ENCODE measurements at places on chromosomes 3 and 15. TPM values are rescaled to one million over a fixed set of nuclear protein-coding genes. Genes with fewer than 3 reads are reported as not detected.

IQCF5 gene
- total RNA-seq, result not detected

ARGFX gene
- total RNA-seq, result not detected

GCHFR gene
- 33.9 TPM for total RNA-seq

CMTM8 gene
- 5.9 TPM for total RNA-seq

BTLA gene
- total RNA-seq, result 47.5 TPM

PLSCR2 gene
- total RNA-seq, result 0.35 TPM

FGF7 gene
- not detected for total RNA-seq

GRCh38 chr15:72153269-72154000, 35.2 kb downstream of the SENP8 start:
- no peak for DNase-seq

GRCh38 chr15:23629234-23629805, 18.3 kb downstream of the MAGEL2 start:
- no peak for DNase-seq

- no peak for DNase-seq
Measured at GRCh38 chr3:131526801-131527347, 24.1 kb upstream of the MRPL3 start.

DNA sequence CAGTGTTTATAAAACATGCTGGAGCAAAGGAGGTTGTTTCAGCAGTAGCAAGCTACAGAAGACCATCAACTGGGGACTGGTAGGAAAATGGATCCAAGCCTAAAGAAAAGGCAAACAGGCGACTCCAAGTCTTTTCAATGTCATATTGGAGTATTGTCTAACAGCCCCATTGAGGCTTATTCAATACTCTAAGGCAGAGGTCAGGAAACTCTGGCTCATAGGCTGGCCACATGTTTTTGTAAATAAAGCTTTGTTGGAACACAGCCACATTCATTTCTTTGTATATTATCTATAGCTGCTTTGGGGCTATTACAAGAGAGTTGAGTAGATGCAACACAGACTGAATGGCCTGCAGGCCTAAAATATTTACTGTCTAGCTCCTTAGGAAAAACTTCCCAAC, 77.5 kb downstream of the RPL22L1 start:
- DNase-seq, result no peak

GRCh38 chr3:107366766-107367165, 10.5 kb upstream of the CCDC54 start:
- no peak for DNase-seq

DNA sequence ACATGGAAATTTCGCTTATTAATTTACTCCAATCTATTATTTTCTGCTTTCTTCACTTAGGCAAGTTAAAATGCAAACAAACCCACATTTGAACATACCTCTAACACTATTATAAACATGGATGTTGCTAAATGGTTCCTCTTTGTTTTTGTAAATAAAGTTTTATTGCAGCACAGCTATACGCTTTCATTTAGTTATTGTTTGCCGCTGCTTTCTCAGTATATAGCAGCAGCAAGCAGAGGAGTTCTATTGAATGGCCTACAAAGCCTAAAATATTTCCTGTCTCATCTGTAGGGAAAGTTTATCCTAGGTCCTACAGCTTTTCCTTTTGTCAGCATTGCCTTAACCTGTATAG, 7.9 kb upstream of the CHD2 start:
- no peak for DNase-seq

GRCh38 chr3:49028298-49028672, 913 bp downstream of the IMPDH2 start:
- DNase-seq, result no peak

DNA sequence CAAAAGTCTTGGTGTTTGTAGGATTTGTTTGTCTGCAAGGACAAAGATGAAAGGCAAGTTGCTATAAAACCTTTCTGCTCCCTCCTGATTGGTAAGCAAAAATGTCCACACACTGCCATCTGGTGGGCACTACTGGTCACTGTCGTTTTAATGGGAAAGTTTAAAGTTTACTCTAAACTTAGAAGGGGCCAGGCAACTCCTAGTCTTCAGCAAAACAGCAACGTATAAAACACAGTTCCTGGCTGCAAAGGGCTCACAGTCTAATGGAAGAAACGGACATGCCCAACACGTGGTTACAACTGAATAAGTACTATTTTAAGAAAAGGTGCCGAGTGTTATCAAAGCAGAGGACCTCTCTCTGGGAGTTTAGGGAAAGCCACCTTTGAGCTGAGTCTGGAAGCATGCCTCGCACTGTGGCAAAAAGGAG, 23.7 kb upstream of the TPRG1 start:
- DNase-seq, result peak; percentile 72

GRCh38 chr15:42919799-42920518, 619 bp downstream of the TTBK2 start:
- DNase-seq, result peak; percentile 46

DNA sequence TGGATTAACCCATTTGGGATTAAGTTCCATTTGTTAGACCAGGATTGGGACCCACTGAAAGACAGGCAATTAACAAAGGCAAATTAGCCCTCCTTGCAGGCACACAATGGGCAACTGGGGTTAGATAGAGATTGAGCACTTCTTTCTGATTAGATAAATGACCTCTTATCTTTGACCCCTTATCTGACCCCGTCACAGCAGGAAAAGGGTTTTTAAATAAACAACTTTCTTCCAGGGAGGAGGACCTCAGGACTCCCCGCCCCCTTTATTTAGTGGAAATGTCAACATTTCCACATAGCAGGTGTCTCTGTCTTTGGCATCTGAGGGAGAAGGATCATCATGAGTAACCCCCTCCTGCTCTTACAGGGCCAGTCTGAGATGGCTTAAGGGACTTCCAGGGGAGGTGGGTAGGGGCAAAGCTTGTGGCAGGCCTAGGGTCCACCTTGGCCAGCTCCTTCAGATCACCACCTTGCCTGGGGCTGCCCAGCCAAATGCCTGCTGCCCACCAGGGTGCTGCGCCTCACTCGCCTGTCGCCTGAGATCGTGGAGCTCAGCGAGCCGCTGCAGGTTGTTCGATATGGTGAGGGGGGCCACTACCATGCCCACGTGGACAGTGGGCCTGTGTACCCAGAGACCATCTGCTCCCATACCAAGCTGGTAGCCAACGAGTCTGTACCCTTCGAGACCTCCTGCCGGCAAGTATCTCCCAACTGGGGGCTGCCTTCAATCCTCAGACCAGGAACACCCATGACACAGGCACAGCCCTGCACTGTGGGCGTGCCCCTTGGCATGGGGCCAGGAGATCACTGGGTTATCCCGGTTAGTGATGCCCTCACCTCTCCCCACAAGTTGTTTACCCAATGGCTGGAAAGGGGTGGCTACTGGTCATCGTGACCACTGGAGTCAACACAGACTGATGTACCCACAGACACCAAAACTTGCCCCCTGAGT, 2.6 kb upstream of the WDR6 start:
- DNase-seq, result no peak

- peak; percentile 40 for DNase-seq
Measured at GRCh38 chr3:128950223-128950938, 43.5 kb downstream of the CFAP92 start.
